ENCODE measurements at places on chromosomes 11 and 22. TPM values are rescaled to one million over a fixed set of nuclear protein-coding genes. Genes with fewer than 3 reads are reported as not detected.

DNA sequence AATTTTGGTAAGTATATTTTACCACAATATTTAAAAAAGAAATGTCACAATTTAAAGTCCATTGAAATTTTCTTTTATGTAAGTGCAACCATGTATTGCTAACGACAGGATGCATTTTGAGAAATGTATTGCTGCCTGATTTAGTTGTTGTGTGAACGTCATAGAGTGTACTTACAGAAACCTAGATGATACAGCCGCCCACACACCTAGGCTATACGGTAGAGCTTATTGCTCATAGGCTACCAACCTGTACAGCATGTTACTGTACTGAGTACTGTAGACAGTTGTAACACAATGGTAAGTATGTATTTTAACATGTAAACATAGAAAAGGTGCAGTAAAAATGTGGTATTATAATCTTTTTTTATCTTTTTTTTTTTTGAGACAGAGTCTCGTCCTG lies 48.1 kb downstream of the CBL start:
- H3K4me1 ChIP-seq: no peaks in the 10 kb centered on the region
- DNase-seq: no peak
- H3K27me3 ChIP-seq: no peaks in the 10 kb centered on the region
- no peak overlapping the region for H3K27ac ChIP-seq
- no peak overlapping the region for H3K4me3 ChIP-seq
- H3K36me3 ChIP-seq: no peaks in the 10 kb centered on the region

DNA sequence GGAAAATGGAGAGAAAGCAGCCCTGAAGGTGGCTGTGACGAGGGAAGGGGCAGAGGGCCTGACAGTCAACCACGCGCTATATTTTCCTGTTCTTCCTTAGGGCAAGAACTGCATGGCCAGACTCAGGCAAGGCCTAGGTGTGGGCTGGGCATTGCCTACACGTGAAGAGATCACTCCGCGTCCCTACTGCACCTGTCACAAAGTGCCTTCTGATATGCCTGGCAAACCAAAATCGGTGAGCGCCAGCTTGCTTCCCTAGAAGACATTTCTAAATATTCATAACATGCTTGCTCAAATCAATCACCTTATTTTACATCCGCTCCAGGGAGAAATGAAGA lies 6.3 kb downstream of the TMEM121B start:
- no peaks in the 10 kb centered on the region for H3K27me3 ChIP-seq
- H3K36me3 ChIP-seq: no peaks in the 10 kb centered on the region
- H3K4me3 ChIP-seq: no peak overlapping the region
- H3K4me1 ChIP-seq: no peaks in the 10 kb centered on the region
- no peak overlapping the region for H3K27ac ChIP-seq

GRCh38 chr22:36580846-36581245 lies 51.9 kb upstream of the EIF3D start:
- peaks cover 5% of the 10 kb centered on the region for H3K4me1 ChIP-seq
- peaks cover 19% of the 10 kb centered on the region for H3K27me3 ChIP-seq
- no peak for DNase-seq
- H3K27ac ChIP-seq: no peak overlapping the region
- H3K4me3 ChIP-seq: no peak overlapping the region

DNA sequence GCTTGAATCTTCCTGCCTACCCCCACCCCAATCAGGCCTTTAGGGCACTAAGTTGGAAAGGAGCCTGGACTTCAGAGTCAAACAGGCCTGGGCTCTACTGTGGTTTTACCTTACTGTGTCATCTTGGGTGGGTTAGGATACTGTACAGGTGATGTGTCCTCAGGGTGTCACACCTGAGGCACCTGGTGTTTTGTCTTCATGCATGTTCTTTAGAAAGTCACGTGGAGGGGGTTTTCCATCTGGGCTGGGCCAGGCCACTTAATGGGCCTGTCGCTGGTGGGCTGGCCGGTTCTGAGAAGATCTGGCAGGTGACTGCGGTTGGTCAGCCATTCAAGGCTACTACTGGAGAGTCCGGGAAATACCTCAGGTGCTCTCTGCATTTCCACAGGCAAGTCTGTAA lies 92.6 kb downstream of the SWAP70 start:
- no peak for DNase-seq
- no peak overlapping the region for H3K4me3 ChIP-seq
- peaks cover 5% of the 10 kb centered on the region for H3K36me3 ChIP-seq
- H3K4me1 ChIP-seq: peaks cover 66% of the 10 kb centered on the region

The TENM4 gene
- 0.48 TPM for polyA plus RNA-seq

The KCNK7 gene
- not detected for polyA plus RNA-seq

The OR51I1 gene
- not detected for polyA plus RNA-seq
